ENCODE measurements at places on chromosomes 11 and 22.
A peak's percentile ranks its signal among the peaks of the same experiment; 100 is the strongest.

- DNase-seq, result no peak
Measured at GRCh38 chr11:77191429-77191822, 63.4 kb downstream of the MYO7A start.

DNA sequence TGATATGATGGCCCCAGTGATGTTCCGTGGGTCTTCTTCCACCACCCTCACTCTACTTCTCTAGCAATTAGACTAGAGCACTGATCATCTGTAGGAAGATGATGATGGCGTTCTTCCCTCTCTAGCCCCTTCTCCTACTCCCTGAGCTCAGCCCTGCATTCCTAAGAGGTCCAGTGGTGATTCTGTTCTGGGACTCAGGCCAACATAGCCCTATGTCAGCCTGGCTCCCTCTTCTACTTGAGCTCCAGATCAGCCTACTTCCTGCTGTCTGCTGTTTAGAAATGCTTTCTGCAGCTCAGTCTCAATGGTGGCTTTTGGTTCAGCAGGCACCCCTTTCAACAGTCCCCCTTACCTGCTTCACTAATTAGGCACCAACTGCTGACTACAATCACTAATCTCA, 86.1 kb upstream of the ZBED5 start:
- DNase-seq, result no peak

DNA sequence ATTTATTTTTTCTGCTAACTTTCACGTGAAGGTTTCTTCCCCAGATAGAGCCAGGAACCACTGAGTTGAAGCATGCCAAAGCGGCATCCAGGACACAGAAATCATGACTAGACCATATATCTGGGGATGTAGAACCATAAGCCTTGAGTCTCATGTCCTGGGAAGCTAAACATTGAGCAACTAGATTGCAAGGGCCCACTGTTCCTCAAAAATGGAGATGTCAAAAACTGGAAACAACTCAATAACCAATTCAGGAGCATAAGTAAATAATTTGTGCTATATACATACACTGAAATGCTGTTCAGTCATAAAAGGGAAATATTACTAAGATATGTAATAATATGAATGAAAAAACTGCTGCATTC, 29.0 kb upstream of the CARD16 start:
- no peak for DNase-seq

DNA sequence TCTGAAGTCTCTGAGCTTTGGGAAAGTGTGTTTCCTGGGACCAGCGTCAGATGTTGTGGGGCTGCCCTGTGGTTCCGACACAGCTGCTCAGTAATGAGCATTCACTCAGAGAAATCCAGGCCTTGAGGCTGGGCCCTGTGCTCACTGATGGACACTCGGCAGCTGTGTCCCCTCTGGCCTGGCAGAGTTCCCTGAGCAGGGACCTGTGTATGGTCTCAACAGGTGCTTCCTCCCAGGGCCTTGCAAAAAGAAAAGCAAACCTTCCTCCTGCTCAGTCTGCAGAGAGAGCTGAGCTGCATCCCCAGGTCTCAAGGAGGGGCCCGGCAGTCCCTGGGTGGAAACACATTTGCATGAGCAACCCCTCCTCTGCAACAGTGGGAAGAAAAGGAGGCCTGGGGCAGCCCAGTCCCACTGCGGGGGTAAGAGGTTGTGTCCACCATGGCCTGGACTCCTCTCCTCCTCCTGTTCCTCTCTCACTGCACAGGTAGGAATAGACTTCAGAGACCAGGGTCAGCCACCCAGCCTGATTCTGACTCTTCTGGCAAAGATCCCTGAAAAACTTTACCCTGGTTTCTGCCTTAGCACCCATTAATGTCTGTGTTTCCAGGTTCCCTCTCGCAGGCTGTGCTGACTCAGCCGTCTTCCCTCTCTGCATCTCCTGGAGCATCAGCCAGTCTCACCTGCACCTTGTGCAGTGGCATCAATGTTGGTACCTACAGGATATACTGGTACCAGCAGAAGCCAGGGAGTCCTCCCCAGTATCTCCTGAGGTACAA, 131.2 kb downstream of the VPREB1 start:
- no peak for DNase-seq

DNA sequence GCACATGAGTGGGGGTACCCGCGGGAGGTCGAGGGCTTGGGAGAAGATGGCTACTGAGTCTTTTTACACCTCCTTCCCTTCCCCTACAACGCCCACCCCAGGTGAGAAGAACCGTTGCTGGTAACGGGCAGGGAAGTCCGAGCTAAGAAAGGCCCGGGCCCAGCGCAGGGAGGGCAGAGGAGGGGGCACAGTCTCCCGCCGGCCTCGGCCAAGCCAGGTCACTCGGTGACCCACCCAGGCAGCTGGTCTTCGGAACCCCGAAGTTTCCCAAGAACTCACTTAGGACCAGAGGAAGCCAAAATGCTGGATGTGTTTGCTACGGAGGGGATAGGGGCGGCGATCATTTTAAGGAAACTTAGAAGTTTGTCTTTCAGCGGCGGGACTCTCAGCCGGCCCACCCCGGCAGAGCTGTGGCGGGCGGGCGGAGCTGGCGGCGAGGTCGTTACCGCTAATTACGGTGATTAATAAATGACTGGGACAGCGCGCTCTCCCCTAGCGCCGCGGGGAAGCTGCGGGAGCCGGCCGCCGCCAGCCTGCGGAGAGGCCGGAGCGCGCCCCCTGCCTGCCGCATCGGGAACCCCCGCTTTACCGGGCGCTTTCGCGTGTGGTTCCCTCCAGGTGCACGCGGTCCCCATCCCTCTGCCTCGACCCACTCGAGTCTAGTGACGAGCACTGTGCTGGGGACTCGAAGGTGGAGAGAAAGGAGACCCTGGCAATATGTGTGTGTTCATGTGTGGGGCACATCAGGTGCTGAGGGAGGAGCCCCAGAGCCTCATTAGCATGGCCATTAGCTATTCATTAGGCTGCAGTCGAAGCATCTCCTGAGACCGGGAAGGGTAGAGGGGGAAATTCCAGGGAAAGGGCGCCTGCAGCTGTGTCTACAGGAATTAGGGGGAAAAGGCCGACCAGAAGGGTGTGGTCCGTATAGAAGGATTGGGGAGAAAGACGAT, 945 bp downstream of the ROBO3 start:
- peak; percentile 26 for DNase-seq

DNA sequence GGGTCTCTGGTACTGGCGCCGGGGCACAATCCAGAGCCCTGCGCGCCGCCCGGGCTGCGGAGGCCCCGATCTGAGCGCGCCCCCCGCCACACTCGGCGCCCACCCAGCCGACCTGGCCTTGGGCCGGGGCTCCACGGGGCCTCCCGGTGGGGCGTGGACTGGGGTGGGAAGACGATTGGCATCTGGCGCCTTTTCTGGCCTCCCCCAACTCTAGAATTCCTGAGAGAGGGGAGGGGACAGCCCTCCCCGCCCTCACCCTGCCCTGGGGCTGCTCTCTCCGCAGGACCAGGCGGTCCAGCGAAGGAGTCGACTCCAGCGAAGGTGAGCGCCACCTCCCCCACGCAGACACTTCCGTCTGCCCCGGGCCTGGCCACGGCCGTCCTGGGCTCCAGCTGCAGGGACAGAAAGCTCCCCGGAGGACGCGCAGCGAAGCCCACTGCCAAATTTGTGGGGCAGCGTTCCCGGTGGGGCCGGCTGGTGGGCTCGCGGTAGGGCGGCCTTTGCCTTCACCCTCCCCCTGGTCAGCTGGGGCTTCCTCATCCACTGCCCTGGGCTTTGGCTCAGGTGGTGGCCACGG, 593 bp downstream of the SSH3 start:
- DNase-seq, result no peak

- DNase-seq, result no peak
Measured at GRCh38 chr11:129722529-129722928, 93.1 kb upstream of the TMEM45B start.

DNA sequence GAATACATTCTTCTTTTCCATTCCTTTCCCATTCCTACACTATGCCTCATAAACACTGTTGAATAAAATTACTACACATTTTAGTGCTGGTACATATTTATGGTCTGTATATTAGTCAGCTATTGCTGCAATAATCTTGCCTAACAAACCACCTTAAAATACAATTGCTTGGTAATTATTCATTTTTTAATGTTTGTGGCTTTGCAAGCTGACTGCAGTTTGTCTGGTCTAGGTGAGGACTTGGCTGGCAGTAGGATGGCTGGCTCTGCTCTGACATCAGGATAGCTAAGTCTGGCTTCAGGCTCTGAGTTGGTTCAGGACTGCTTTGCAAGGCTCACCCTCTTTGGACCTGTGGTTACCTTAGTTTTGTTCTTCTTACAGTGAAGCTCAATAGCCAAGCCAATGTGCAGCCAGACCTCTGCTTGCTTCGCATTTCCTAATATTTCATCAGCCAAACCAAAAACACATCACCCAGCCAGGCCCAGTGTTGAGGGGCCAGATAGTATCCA, 913.4 kb upstream of the RAG2 start:
- no peak for DNase-seq

- no peak for DNase-seq
Measured at GRCh38 chr11:126734752-126735151, 265.8 kb downstream of the KIRREL3 start.

DNA sequence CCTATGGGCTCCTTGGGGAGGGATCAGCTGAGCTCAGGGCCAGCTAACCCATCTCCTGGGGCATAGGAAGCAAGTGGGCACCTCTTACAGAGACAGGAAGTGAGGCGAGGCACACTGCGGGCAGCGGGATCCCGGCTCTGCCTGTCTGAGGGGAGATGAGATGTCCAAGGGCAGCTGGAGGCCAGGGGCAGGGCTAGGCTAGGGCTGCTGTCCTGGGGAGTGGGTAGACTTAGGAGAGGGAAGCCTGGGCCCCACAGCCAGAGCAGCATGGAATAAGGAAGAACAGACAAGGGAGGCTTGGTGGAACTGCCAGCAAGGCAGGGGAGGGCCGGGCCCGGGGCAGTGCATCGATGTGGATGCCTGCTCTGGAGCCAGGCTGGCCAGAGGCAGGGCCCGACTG, 76.3 kb downstream of the MORC2 start:
- DNase-seq, result no peak

GRCh38 chr11:19117760-19118097, 761 bp downstream of the ZDHHC13 start:
- DNase-seq, result no peak

- DNase-seq, result no peak
Measured at GRCh38 chr11:35170503-35170902, 31.5 kb downstream of the CD44 start.

DNA sequence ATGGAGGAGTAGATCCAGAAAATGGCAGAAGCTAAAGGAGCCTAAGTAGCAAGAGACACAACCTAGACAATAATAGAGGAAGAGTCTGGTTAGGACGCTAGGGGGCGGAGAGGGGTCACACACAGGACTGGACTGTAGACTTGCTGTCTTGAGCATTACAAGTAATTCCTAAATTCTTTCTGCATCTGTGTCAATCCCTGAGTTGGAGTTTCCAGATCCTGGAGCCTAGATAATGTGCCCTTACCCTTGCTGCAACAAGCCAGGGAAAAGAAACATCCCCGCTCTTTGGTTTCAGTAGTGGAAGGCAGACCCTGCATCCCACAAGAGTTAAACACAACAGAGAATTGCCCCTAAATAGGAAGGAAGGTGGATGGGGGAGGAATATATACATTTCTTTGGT, 14.9 kb upstream of the CCDC73 start:
- DNase-seq, result no peak

DNA sequence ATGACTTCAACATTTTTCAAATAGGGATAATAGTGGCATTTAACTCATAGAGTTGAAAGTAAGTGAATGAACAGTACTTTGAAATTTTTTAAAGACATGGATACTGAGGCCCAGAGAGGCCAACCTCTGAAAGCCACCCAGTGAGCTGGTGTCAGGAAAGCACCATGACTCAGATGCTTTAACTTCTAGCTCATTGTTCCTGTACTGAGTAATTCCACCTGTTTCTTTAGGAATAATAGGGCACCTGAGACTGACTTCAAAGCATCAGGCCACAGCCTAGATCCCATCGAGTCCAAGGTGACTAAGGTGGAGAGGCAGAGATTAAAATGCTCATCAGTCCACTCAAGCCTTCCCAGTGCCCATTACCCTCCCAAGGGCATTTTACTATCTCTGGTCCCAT, 491.8 kb upstream of the TENM4 start:
- no peak for DNase-seq

DNA sequence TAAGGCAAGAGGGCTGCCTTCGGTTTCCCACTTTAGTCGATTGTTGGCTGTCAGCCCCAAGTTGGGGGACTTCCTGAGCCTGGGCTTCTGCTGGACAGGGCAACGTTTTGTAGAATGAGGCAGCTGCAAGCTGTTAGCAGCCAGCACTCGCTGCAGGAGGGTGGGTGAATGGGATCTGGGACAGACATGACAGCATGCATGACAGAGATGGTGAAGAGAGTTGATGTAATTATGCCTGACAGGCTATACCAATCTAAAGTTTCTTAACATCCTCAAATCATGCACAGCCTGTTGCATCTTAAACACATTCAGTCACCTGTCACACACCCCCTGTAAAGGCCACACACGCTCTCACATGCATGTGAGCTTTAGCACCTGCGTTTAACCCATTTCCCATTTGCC, 49.2 kb downstream of the CWC15 start:
- no peak for DNase-seq

DNA sequence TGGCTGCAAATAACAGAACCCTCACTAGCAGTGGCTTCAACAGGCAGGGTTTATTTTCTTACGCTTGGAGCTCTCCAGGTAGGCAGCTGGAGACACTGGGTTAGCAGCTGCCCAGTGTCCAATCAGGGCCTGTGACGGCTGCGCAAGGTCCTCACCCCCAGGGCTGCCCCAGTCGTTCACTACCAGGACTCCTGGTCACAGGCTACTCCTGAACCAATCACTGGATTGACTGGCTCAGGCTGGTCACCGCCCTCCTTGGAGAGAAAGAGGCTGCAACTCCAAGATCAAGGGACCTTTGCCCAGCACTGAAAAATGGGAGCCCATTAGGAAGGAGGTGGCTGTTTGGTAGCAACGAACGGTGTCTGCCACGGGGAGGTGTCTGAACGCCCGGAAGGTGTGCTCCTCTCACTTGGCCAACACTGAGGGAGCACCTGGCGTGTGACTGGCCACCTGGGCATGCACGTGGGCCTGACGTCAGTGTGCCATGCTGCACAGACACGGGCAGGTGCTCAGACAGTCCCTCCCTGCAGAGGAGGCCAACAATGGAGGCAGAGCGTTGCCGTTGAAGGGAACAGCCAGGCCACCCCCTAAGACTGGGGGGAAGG, 5.1 kb downstream of the ARSA start:
- no peak for DNase-seq

GRCh38 chr22:43088627-43088983, 586 bp downstream of the TTLL1 start:
- no peak for DNase-seq

DNA sequence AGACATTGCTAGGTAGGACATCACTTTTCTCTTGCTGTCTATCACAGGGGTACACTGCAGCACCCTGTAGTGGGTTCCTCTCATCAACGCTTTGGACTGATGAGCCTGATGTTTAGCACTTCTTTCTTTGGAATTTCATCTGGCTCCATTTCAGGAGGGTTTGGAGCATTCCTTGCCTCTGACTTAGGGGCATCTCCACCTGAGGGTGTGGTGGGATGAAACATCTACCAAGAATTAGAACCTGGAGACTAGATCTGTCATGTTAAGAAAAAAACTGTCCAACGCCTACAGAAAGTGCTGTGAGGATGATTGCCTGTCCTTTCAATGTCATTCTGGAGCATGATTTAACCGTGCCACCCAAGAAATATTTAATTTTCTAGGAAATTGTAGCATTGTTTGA, 648.4 kb downstream of the ETS1 start:
- DNase-seq, result no peak
